Upper lobe of left lung (tissue), 6 donors: ENCODE measurements at places on chromosomes 5 and 9. TPM values are rescaled to one million over a fixed set of nuclear protein-coding genes. Genes with fewer than 3 reads are reported as not detected.

Gene GLIPR2
- total RNA-seq: 131 TPM

Gene SAPCD2
- total RNA-seq: 1.7 TPM

Gene SLC23A1
- total RNA-seq: 1.5 TPM

Gene VCP
- total RNA-seq: 177 TPM

Gene PSMB7
- total RNA-seq: 112 TPM

Gene REXO4
- total RNA-seq: 16.7 TPM

Gene TNFSF8
- total RNA-seq: 3.9 TPM

- no peak overlapping the region for H3K4me3 ChIP-seq
- H3K27ac ChIP-seq: no peak overlapping the region
- H3K27me3 ChIP-seq: no peaks in the 10 kb centered on the region
- no peaks in the 10 kb centered on the region for H3K36me3 ChIP-seq
These were observed 115.8 kb downstream of the COL5A1 start for GRCh38 chr9:134757216-134757975.

- no peaks in the 10 kb centered on the region for H3K36me3 ChIP-seq
- peaks cover 7% of the 10 kb centered on the region for H3K4me1 ChIP-seq
- H3K4me3 ChIP-seq: peak overlapping the region; percentile 38
- H3K27me3 ChIP-seq: no peaks in the 10 kb centered on the region
These were observed 15.0 kb upstream of the PTBP3 start for GRCh38 chr9:112348257-112349007.

GRCh38 chr5:142971303-142972013 is 201.3 kb downstream of the ARHGAP26 start:
- no peaks in the 10 kb centered on the region for H3K36me3 ChIP-seq
- no peaks in the 10 kb centered on the region for H3K27me3 ChIP-seq
- H3K27ac ChIP-seq: no peak overlapping the region
- no peak overlapping the region for H3K4me3 ChIP-seq

- H3K27me3 ChIP-seq: no peaks in the 10 kb centered on the region
- H3K4me3 ChIP-seq: no peak overlapping the region
- peaks cover 37% of the 10 kb centered on the region for H3K4me1 ChIP-seq
- DNase-seq: no peak
These were observed 73.7 kb downstream of the SLC38A9 start for GRCh38 chr5:55638455-55638854.

GRCh38 chr9:35415402-35416097 is 74.4 kb upstream of the RUSC2 start:
- H3K27ac ChIP-seq: no peak overlapping the region
- H3K4me1 ChIP-seq: no peaks in the 10 kb centered on the region
- no peak overlapping the region for H3K4me3 ChIP-seq
- DNase-seq: no peak
- H3K27me3 ChIP-seq: no peaks in the 10 kb centered on the region
- no peaks in the 10 kb centered on the region for H3K36me3 ChIP-seq

DNA sequence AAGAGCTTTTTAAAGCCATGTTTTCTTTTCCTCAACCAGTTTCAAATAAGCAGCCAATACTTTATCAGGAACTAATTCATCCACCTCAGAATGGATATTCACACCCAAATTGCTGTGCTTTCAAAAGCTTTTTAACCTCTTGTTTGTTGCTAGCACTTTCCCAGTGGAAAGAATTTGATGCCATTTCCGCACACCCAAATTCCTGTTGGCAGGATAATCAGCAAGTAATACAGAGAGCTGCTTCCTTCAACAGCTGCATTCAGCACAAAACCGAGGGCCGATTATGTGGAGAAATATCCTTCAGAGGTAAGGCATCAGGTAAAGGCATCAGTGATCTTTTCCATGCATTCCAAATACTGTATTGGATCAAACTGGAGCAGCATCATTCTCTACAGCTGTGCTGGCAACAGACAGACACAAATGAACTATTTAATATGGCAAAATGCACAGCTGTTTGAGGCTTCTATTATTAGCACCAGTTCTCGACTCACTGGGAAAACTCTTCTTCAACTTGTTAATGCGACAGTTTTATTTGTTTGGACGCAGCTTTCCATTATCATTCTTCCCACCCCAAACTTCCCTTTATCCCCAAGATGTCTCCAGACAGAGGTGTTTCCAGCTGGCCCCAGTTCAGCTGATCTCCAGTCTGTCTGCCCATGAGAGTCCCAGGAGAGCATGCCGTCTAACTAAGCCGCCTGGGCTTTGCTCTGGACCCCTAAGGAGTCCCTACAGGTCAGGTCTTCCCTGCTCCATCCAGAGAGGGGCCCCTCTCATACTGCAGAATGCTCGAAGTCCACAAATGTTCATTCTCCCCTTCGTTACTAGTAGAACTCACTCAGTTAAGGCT is 22.2 kb upstream of the MGAT1 start:
- no peak for DNase-seq
- H3K27me3 ChIP-seq: no peaks in the 10 kb centered on the region
- H3K4me3 ChIP-seq: no peak overlapping the region

DNA sequence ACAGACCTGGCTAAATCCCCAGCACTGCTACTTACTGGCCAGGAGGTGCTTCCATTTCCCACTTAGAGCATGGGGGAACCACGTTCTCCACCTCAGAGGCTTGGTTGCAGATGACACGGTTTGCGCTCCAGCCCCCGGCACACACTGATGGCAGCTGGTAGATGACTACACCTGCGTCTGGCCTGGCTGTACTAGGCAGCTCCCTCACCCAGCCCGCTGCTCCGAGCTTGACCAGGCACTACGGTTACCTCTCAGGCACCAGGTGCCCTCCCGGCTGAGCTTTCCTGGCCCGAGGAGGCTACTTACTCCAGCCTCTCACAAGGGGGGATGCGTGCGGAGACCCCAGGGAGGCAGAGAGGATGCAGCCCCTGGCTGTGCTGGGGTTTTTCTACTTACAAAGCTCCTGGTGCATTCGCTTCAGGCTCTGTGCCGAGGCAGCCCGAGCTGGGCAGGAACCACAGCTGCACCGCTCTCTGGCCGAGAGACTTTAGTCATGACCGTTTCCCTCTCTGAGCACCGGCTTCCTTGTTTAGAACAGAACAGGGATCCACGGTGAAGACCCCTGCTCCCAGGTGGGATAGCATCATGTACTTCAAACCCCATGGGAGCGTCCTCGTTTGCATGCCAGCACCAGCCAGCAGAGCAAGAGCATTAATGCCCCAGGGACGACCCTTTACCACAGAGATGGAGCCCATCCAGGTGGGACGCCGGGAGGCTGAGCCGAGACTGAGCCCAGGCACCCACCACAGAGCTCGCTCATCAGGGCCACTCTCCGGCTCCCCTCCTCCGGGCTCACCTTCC is 7.6 kb upstream of the GBGT1 start:
- no peaks in the 10 kb centered on the region for H3K4me1 ChIP-seq
- no peaks in the 10 kb centered on the region for H3K36me3 ChIP-seq
- no peak for DNase-seq
- no peak overlapping the region for H3K27ac ChIP-seq

DNA sequence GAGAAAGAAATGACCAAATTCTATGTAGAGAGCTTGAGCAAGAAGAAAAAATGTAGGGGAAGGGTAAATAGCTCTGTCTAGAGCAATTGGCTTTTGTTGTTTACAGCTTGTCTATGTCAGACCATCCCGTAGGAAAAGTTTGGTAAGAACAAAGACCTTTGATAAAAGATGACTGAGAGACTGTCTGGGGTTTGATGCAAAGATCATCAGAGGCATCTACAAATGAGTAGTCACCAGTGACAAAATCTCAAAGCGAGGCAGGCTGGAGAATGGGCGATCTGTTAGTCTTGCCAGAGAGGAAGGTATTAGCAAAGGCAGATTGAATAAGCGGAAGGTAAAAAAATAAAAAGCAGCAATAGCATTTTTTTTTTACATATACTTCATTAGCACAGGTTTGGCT is 125.0 kb upstream of the RASGRF2 start:
- no peak overlapping the region for H3K27ac ChIP-seq
- DNase-seq: no peak
- no peaks in the 10 kb centered on the region for H3K4me1 ChIP-seq
- no peak overlapping the region for H3K4me3 ChIP-seq
- H3K36me3 ChIP-seq: no peaks in the 10 kb centered on the region

GRCh38 chr9:100445161-100445902 is 18.4 kb downstream of the MSANTD3 start:
- no peak for DNase-seq
- H3K27me3 ChIP-seq: no peaks in the 10 kb centered on the region
- H3K36me3 ChIP-seq: no peaks in the 10 kb centered on the region
- no peak overlapping the region for H3K4me3 ChIP-seq

DNA sequence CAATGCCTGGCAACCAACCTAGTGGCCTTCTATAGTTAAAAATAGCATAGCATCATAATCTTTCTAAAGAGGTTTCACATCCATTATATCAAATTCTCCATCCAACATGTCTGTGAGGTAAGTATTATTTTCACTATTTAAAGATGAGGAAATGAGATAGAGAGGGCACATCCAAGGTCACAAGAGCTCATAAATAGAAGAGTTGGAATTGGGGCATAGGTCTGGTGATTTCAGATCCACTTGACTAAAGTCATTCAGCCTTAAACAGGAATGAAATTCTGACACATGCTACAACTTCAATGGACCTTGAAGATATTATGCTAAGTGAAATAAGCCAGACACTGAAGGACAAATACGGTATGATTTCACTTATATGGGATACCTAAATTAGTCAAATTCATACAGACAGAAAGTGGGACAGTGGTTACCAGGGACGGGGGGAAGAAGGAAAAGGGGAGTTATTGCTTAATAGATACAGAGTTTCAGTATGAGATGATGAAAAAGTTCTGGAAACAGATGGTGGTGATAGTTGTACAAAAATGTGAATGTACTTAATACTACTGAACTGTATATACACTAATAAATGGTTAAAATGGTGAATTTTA is 259.6 kb upstream of the NR4A3 start:
- DNase-seq: no peak
- no peak overlapping the region for H3K27ac ChIP-seq
- H3K27me3 ChIP-seq: no peaks in the 10 kb centered on the region
- H3K4me3 ChIP-seq: no peak overlapping the region
- no peaks in the 10 kb centered on the region for H3K4me1 ChIP-seq

- H3K4me3 ChIP-seq: no peak overlapping the region
- DNase-seq: no peak
- no peaks in the 10 kb centered on the region for H3K4me1 ChIP-seq
- H3K27me3 ChIP-seq: no peaks in the 10 kb centered on the region
- H3K27ac ChIP-seq: no peak overlapping the region
- no peaks in the 10 kb centered on the region for H3K36me3 ChIP-seq
These were observed 87.0 kb upstream of the SPRY4 start for GRCh38 chr5:142411656-142412425.

DNA sequence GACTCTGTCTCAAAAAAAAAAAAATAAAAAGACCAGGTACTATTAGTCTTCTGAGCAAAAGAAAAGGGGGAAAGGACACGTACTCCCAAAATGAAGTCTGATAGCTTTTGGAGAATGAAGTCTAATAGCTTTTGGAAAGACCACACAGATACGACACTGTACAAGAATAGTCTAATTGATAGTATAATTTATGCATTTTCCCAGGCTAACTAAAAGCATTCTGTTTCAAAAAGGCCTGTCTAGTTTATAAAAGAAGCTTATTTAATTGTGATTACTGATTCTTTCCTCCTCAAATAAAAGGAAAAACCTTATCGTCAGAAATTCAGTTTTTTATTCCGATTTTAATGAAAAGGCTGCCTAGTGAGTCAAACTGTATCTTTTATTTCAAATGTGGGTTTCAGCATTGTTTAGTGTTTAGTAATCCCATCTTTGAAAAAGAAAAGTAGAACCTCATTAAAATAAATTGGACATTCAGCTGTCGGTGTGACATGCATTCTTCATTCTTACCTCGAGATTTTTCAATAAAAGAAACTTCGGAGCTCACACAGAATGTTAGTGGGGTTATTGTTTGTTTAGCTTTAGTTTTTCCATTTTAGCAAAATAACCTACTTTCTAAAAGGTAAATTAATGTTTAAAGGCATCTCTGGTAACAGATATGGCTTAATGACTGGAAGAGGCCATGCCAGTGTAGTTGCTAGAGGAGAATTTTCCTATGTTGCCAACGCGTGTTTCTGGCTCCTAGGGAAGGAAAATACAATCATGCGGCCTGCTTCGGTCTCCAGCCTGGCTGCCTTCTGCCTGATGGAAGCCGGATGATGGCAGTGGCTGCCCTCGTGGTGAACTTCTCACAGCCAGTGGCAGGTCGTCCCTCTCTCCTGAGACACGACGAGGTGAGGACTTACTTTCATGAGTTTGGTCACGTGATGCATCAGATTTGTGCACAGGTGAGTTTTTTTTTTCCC is 70.0 kb downstream of the NLN start:
- H3K4me1 ChIP-seq: no peaks in the 10 kb centered on the region
- no peak overlapping the region for H3K4me3 ChIP-seq
- peak; percentile 36 for DNase-seq
- H3K27me3 ChIP-seq: no peaks in the 10 kb centered on the region
- peaks cover 3% of the 10 kb centered on the region for H3K36me3 ChIP-seq
- no peak overlapping the region for H3K27ac ChIP-seq

DNA sequence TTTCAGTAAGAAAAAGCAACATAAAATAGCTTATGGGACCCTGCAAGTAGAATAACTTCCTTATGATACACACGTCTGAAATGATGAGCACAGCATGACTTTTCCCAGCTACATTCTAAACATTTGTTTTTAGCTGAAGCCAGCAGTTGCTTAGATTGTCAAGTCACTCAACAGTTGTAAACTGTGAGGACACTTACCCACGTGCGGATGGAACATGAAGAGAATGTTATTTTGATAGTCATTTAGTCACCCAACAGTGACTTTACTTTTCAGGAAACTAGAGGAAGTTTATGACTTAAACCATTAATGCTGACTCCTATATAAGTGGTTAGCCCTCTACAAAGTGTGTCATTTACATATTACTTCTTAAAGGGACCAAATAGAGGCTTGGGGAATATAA is 3.0 kb downstream of the HACD4 start:
- H3K4me3 ChIP-seq: no peak overlapping the region
- H3K27ac ChIP-seq: no peak overlapping the region
- H3K36me3 ChIP-seq: no peaks in the 10 kb centered on the region
- H3K4me1 ChIP-seq: peaks cover 13% of the 10 kb centered on the region
- no peaks in the 10 kb centered on the region for H3K27me3 ChIP-seq

DNA sequence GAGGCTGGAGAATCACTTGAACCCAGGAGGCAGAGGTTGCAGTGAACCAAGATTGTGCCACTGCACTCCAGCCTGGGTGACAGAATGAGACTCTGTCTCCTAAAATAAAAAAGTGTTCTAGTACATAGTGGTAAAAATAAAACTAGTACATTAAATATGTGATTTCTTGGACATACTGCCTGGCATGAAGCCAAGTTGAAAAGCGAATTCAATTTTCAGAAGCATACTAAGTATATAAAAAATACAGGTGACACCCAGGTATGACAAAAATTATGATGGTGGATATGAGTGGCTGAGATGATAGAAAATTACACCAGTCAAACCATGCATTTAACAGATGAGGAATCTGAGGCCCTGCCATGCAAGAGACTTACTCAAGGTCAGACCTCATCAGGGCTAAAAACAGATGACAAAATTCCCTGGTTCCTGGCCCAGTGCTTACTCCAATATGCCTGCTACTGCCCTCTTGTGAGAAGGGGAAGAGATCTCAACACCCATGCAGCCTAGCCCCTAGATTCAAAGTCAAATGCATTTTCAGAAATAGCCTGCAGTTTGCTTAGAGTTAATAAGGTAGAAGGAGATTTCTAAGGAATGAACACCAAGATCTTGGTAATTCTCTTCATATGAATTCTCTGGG is 46.6 kb upstream of the GNPDA1 start:
- no peaks in the 10 kb centered on the region for H3K36me3 ChIP-seq
- no peak for DNase-seq
- H3K27me3 ChIP-seq: no peaks in the 10 kb centered on the region

- H3K4me1 ChIP-seq: no peaks in the 10 kb centered on the region
- H3K27ac ChIP-seq: no peak overlapping the region
- no peak overlapping the region for H3K4me3 ChIP-seq
- H3K36me3 ChIP-seq: no peaks in the 10 kb centered on the region
- H3K27me3 ChIP-seq: no peaks in the 10 kb centered on the region
- no peak for DNase-seq
These were observed 146.6 kb downstream of the SLC24A2 start for GRCh38 chr9:19642256-19642655.
